Activated CD4-positive, alpha-beta T cell treated with anti-CD3 and anti-CD28 coated beads, Interleukin-2, amount 10 ng/mL, durations not matched to agents 24 days and 14 days (primary cell): ENCODE measurements at places on chromosomes 12 and 14.

GRCh38 chr12:69062621-69063237 lies 129.8 kb upstream of the CPM start:
- no peak for DNase-seq

- DNase-seq: no peak
Observed at GRCh38 chr12:95516757-95517156, 34.5 kb downstream of the USP44 start.

DNA sequence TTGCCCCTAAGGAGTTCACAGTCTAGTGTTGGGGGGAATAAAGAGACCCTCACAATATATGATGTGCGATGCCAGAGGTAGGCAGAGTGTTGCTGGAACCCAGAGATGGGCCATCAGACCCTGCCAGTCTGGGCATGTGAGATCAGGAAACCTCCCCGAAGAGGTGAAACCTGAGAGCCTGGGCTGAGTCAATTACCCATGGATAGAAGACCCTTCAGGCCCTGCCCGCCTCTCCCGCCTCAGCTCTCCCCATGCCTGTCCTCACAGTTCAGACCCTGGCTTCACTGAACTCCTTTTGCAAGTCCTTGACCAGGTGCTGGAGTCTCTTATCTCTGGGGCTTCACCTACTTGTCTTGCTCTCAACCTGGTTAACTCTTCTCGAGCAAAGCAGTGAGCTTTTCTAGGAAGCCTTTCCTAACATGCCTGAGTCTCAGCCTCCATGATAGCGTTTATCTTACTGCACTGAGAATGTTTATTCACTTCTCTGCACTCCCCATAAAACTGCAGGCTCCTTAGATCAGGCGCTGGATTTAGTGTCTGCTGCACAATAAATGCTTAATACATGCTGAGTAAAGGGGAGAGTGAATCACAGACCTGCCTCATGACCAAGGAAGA lies 19.6 kb downstream of the ALDH1L2 start:
- peak; percentile 50 for DNase-seq

DNA sequence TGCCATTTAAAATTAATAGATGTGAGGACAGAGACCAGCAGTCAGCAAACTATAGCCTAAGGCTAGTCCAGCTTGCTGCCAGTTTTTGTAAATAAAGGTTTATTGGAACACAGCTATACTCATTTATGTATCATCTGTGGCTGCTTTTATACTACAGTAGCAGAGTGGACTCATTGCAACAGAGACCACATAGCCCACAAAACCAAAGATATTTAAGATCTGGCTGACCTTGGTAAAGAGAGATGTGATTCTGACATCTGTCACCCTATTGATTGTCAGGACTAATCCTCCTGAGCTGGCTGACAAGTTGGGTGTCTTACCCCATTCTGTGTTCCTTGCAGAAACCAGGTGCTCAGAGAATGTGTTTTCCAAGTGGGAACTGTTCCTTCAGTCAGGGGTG lies 99.9 kb downstream of the BEGAIN start:
- DNase-seq: no peak

DNA sequence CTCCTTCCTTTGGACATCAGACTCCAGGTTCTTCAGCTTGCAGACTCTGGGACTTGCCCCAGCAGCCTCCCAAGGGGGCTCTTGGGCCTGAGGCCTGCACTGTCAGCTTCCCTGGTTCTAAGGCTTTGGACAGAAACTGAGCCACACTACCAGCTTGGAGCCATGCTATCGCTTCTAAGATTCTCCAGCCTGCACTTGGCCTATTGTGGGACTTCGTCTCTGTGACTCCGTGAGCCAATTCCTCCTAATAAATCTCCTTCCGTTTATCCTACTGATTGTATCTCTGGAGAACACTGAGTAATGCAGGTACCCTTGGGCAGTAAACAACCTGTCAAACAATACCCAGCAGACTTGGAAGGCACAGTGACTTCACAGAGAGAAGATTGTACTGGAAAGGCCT lies 24.9 kb upstream of the RHOJ start:
- no peak for DNase-seq

DNA sequence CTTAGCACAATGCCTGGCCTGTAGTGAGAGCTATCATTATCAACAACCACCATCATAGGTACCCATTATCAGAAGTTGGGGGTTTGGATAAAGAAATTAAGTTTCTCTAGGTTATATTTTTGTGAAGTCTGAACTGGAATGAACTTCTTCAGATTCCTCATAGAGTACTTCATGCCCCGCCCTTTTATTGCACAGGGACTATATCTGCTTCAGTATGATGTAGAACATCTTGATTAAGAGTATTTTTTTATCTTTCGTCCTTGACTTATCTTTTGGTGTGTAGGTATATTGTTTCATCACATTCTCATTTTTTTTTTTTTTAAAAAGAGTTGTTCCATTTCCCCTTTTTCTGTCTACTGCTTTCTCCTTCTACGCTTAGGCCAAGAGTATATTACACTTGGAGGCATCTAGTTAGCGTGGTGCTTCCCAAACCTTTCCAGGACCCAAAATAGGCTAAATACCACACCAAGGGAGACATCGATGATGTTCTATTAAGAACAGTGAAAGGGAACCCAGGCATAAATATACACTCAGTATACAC lies 467.5 kb downstream of the ZFP36L1 start:
- DNase-seq: no peak

DNA sequence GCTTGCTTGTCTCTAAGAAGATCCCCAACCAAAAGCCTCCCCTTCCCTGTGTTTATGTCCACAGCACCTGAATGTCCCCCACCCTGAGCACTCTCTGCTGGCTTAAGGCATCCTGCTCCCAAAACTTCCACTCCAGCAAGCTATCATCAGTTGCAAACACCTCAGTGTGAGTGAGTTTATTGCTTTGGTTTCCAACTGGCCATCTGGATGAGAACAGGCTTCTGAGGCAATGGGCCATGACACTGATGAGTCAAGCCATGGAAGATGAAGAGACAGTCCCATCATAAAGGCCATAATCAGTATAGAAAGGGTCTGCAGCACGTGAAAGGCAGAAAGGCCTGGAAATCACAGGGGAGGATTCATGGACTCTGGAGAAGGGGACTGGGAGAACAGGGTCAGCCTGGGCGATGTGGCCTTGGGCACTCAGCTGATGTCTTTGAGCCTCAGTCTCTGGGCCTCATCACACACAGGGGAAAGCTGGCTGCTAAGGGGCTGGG lies 12.8 kb downstream of the CMKLR1 start:
- DNase-seq: no peak

DNA sequence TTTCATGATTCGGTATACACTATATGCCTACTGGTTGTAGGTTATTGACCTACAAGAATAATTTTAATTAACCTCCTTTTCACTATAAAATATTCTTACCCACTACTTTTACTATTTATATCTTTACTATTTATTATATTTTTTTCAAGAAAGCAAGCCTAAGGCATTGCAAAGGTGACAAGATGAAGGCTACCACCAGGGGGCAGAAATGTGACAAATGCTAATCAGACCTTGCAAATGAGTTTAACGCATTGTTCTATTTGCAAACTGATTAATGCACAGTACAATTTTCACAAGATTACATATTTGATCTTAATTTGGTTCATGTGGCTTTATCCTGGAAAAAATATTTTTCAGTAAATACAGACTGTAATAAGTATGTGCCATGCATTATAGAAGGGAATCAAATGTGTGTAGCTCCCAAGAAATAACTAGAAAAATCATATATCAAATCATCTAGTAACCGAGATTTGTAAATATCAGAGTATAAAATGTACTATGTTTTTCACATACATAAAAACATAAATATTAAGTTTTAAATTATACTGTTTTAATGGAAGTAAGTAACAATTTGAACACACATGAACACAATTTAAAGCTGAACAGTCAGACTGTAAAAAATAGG lies 107.0 kb downstream of the ADAMTS20 start:
- peak; percentile 83 for DNase-seq

DNA sequence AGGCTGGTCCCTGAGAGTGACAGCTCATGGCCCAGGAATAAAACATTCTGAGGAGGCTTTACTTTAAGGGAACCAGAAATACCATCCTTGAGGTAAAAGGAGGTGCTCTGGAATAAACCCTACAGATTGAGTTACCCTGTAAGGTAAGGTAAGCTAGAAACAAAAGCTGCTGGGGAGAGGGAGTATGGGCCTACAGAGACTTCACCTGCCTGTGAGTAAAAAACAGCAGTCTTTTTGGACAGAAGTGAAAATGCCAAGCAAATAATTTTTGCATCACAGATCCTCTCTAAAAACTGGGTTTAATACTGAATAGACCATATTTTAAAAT lies 41.2 kb downstream of the CORO1C start:
- no peak for DNase-seq

DNA sequence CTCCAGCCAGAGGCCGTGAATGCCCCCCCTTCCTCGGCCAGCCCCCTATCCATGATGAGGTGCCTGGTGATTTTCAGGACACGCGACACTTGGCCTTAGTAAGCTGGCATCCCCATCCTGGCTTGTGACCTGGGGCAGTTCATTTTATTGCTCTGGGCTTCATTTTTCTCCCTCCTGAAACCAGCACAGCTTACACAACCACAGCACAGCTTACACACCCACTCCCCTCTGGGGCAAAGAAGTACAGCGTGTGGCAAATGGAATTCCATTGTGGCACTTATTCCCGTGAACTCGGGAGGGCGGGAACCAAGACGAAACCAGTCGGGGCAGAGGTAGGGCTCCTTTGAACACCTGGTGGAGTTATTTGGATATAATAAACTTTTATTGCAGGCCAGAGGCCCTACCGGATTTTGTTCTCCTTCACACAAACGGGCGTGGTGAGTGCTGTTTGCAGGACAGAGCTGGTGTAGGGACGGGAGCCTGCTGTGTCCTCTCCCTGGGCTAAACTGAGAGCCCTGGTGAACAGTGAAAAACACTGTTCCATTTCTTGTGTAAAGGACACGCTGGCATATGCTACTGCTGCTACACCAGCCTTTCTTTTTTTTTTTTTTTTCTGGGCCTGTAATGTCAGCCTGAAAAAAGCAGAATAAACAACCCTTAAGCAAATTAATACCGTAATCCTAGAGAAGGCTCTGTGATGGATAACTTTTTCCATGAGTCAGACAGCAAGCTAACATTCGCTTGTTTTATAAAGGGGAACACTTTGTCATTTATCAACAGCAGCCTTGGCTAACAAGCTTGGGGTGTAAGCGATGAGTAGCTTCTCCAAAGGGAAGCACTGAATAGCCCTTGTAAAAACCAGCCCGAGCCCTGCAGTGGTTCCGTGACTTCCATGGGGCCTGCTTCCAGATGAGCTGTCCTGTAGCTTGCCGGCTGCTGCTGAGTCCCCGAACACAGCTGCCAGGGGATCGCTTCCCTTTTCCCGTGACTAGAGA lies 29.3 kb downstream of the CD9 start:
- peak; percentile 59 for DNase-seq

DNA sequence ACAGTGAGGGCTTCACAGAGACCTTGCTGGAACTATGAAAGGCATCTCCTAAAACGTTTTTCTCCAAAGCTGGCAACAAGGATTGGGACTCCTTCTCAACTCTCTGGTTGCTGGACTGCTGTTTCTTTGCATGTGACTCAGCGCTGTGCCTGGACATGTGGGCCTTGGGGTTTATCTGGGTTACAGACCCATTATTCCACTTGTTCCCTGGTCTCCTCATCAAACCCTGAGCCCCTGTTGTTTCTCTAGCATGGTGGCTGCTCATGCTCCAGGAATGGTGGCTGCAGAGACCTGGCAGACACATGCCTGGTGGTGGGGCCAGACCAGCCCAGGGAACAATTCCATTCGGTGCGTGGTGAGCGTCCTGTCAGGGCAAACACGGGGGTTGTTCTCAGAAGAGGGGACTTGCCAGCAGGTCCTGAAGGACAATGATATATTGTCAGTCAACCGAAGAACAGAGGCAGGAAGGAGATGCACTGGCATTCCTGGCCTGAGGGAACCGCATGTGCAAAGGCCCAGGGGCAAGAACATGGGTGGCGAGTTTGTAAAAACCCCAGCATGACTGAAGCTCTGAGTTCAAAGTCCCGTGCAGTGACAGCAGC lies 320.1 kb upstream of the RTL1 start:
- no peak for DNase-seq
